ENCODE measurements at places on chromosomes 7 and 10. TPM values are rescaled to one million over a fixed set of nuclear protein-coding genes. Genes with fewer than 3 reads are reported as not detected.

Gene CDHR3
- total RNA-seq: 1.7 TPM

Gene PTPRN2
- 0.72 TPM for total RNA-seq

Gene ABCB1
- 8.7 TPM for total RNA-seq

Gene TAC1
- 4.6 TPM for total RNA-seq

Gene SEMA3C
- 93.4 TPM for total RNA-seq

Gene FAM25A
- not detected for total RNA-seq

Gene PEX1
- total RNA-seq: 57.3 TPM

Gene WEE2
- total RNA-seq: 1.9 TPM

- DNase-seq: no peak
Observed at GRCh38 chr10:122060250-122060649, 71.3 kb downstream of the TACC2 start.

- DNase-seq: peak; percentile 19
Observed at GRCh38 chr7:22387583-22387982, 30.6 kb upstream of the RAPGEF5 start.

DNA sequence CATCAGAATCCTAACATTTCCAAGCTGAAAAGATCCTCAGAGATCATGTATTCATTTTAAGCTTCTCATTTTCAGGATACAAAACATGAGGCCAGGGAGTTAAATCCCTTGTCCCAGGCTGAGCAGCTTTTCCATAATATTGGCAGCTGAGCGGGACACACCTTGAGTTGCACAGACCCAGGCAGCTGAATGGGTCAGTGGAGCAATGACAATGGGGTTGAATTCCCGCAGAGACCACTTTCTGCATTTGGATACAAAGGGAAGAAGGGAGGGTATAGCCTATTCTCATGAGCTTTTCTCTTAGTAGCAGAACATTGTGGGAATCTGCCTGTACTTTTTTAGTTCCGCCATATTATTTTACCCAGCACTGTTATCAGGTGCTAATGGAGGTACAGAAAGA, 49.5 kb downstream of the PRR15 start:
- DNase-seq: no peak

GRCh38 chr10:100808876-100809275, 63.5 kb downstream of the PAX2 start:
- DNase-seq: no peak

DNA sequence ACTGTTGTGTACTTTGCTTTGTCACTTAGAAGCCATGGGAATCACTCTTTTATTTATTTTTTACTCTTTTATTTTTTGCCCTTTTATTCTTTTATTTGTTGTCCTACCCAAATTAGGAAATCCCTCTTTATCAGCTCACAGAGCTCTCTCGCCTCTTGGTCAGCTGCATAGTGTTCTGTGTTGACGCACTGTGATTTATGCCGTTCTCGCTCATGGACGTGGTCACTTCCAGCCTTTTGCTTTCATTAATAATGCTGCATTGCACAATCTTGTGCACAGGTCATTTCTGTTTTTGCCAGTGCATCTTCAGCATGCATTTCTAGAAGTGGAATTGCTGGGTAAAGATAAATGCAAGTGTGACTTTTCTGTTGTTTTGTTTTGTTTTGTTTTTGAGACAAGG, 42.3 kb downstream of the FBH1 start:
- DNase-seq: no peak

- no peak for DNase-seq
Observed at GRCh38 chr7:17507717-17508116, 209.3 kb downstream of the AHR start.

- no peak for DNase-seq
Observed at GRCh38 chr10:69037489-69037888, 48.9 kb downstream of the KIFBP start.

DNA sequence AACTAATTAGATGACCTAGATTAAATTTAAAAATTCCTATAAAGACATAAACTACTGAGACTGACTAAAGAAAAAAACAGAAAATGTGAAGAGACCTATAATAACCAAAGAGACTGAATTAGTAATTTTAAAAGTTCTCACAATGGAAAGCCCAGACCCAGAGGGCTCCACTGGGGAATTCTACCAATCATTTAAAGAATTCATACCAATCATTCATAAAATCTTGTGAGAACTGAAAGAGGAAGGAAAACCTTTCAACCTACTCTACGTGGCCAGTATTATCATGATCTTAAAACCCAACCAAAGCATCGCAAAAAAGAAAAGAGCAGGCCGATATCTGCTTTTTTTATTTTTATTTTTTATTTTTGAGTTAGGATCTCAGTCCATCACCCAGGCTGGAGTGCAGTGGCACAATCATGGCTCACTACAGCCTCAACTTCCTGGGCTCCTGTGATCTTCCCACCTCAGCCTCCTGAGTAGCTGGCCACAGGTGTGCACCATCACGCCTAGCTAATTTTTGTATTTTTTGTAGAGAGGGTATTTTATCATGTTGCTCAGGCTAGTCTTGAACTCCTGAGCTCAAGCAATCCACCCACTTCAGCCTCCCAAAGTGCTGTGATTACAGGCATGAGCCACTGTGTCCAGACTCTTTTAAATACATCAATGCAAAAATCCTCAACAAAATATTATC, 48.6 kb downstream of the DGKI start:
- DNase-seq: no peak

GRCh38 chr10:99908512-99908911, 101.2 kb downstream of the DNMBP start:
- no peak for DNase-seq

GRCh38 chr7:88041583-88041982, 107.5 kb downstream of the ADAM22 start:
- DNase-seq: no peak

- DNase-seq: no peak
Observed at GRCh38 chr10:78781251-78781913, 287.4 kb upstream of the ZMIZ1 start.

Measured in umbilical cord (tissue), 2 donors.